Esophagus squamous epithelium (tissue), 5 donors: ENCODE measurements at places on chromosomes 7 and 10.

DNA sequence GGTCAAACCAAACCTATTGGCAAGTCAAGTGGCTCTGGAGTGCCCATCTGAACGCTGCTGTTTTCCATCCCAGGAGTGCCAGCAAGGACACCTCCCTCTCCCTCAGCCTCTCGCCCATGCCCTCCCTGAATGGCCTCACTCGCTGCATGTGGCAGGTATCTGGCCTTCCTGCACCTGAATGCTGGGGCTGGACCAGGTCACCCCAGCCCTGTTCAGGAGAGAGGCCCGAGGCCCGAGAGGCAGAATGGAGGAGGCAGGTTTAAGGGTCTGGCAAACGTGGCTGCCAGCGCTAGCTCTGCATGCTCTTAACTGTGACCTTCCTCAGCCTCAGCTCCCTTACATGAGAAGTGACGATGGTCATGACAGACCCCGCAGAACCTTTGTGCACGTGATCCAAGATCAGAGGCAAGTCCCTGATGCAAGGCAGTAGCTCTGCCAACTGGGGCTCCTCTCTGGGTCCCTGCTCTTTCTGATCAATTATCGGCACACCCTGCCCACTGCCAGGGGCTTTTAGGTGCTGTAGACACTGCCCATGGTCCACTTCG is 295.7 kb upstream of the ZMIZ1 start:
- no peak for DNase-seq

DNA sequence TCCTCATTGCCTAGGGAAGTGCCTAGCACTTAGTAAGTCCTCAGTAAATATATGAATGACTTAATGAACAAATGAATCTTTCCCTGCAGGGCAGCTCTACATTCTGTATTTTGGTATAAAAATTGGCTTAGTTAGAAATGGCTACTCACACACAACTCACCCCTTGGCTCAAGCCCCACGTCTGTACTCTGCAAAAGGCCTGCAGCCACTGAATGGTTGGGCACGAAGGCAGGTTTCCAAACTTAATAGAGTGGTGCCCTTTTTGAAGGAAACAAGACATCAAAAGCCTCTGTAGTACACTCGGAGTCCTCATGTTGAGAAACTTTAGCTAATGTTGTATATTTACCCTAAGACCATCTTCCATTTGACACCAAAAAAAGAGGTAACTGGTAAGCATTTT is 36.6 kb downstream of the CRHR2 start:
- DNase-seq, result no peak

DNA sequence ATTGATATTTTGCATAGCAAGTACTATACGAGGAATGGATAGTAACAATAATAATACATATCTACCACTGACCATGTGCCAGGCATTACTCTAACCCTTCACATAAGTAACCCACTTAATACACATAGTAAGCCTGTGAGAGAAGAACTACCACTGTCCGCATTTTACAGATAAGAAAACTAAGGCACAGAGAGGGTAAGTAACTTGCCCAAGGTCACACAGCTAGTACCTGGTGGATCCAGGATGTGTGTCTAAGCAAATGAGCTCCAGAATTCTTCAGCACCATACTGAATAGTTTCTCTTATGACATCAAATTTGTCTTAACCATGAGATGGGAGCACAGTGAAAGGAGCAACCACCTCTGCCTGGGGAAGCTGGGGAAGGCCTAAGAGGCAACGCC is 10.2 kb downstream of the CRTAC1 start:
- DNase-seq, result no peak

DNA sequence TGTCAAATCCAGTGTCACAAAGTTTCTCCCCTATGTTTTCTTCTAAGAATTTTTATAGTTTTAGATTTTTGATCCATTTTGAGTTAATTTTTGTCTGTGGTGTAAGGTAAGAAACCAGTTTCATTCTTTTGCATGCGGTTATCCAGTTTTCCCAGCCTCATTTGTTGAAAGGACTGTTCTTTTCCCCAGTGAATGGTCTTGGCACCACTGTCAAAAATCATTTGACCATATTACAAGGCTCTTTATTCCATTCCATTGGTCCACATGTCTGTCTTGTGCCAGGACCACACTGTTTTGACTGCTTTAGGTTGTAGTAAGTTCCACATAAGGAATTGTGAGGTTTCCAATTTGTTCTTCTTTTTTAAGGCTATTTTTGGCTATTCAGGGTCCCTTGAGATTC is 64.0 kb downstream of the INPP5A start:
- DNase-seq, result no peak

DNA sequence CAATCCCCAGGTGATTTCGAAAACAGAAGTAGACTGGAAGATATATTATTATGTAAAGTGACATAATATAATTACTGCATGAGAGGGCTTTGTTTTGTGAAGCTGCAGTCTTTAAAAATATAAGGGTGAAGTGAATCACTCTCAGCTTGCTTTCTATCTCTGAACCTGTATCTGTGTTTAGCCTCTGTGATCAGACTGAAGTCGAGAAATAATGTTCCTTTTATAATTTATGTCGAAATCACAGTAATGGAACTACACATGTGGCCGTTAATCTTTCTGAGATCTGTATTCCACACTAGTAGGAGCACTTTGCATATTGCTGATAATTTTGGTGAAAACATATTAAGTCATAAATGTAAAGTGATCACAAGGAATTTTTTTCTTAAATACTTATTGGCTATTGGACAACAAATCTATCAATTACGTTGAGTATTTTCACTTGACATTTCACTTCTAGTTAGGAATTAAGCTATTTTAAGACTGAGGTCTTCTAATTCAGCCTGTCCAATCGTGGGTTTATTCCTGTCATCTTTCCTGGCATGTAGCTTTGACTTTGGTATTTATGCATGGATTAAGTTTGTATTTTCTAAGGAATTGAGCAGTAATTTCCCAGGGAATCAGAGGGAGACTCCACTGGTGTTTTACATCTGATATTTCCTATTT is 268.2 kb upstream of the POT1 start:
- no peak for DNase-seq

DNA sequence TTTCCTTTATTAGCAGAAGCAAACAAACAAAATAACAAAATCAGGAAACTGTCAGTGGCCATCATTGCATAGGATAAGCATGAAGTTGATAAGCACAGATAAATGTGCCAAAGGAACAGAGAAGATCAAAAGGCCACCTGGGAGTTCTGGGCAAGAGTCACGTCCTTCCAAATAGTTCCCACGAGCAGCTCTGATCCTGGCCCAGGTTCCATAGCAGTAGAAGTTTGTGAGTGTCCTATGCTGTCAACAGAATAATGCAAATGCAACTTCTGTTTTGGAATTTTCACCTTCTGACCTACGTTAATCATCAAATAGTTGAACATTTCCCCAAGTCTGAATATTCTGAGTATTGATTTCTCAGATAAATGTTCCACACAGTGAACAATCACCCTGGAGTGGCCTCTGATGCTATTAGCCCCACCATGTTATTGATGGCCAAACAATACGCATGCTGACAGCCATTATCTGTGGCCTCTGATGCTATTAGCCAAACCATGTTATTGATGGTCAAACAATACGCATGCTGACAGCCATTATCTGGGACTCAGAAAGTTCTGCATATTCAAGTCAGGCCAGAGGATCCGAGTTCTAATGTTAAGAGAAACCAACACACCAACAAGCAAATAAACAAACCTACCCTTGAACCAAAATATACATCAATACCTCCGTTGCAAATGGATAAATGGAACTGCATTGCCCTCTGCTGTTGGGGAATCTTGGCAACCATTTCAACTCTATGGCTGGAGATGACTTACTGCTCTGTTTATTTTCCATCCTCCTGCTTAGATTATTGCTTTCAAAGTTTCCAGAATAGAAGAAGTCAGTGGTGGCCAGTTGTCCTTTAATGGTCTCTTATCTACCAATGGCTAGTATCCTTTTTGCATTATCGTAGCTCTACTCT is 63.3 kb downstream of the MRC1 start:
- DNase-seq, result no peak

DNA sequence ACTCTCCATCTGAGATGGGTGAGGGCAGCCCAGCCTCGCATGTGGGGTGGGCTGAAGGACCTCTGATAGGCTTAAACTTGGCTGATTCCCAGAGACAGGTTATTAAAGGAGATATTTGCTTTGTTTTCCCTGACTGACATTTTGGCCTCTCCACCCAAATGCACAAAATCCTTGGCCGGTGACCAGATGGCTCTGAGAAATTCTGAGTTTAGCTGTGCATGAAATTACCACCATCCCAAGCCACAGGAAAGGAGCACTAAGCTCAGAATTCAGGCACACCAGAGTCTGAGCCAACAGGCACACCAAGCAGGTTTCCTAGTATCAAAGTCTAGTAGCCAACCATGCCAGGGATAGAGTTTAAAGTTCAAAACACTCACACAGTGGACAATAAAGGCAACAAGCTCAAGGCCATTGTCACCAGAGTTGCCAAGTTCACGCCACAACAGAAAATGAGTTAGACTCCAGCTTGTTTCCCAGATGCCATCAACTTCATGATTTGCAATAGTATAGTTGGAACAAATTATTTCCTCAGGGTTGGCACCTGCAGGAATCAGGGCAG is 387.6 kb downstream of the KCNMA1 start:
- no peak for DNase-seq

DNA sequence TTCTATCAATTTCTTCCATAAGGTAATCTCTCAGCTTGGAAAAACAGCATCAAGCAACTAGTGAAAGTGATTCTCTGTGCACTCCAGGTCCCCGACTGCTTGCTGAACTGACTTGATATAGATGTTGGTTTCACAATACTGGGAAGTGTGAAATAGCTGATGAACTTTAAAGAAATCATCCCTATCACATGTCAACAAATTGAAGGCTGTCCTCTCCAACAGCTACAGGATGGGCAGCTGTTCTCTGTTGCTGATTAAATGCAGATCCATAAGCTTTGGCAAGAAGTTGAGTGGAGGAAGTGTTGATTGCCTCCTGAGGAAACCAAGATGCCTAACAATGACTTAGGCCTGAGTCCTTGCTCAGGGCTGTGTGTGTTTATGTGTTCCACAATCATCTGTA is 130.4 kb upstream of the GDF10 start:
- no peak for DNase-seq

- no peak for DNase-seq
Observed at GRCh38 chr10:102501201-102502028, 1.1 kb downstream of the ACTR1A start.

DNA sequence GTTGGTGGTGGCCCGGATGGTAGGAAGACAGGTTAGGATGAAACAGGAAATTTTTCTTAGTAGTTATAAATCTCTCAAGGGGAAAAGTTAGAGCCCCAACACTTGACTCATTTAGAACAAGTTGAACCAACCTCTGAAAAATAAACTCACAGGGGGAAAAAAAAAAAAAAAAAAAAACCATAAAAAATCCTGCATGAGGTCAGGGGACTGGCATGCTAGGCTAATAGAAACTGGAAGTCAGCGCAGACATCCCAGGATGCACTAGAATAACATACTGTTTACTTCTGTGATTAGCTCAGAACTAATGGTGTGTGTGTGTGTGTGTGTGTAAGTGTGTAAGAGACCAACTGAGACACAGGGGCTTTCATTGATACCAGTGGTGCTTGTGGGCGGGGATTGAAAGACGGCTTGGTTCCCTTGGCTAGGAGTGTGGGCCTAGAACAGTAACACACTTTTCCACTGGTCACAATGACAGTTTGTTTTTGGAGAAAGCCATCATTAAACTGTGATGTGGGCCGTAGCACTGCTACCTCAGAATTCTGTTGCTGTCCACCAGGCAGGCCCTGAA is 491.6 kb upstream of the GALNT17 start:
- DNase-seq, result no peak

DNA sequence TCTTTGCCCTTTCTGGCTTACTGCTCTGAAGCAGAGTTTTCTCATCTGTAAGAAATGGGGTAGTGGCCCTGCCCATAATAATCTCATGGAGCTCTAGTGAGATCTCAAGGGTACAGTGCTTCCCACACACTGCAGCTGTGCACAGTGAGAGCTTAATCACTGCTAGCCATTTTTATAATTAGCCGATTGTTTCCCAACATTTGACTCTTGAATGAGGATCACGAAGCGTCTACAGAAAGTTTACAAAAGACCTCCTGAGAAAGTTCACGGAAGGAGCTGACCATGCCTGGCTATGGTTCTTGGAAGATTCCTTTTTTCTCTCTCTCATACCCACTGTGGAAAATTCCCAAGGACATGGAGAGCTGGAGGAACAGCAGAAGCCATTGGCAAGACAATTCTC is 70.4 kb downstream of the FAM171A1 start:
- no peak for DNase-seq

DNA sequence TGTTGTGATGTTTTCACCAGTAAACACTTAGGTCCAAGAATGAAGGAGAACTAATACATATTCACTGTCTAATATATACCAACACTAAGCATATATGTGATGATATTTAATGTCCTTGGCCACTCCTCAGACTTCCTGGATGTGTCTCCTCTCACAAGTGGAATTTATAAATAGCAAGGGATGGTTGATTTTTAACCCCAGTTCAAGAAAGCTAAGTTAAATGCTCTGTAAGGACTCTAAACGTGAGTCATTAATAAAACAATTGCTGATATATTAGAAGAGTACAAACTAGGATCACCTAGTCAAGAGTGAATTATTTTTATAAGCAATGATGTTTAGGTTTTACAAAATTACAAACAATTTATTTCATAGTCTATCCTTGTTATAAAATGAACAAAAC is 355.9 kb upstream of the TMEM229A start:
- DNase-seq, result no peak

- DNase-seq, result no peak
Observed at GRCh38 chr7:152103691-152104090, 78.2 kb downstream of the GALNT11 start.

- DNase-seq, result no peak
Observed at GRCh38 chr7:78746301-78746700, 707.2 kb downstream of the MAGI2 start.

- no peak for DNase-seq
Observed at GRCh38 chr10:88920198-88920597, 32.4 kb downstream of the ACTA2 start.

DNA sequence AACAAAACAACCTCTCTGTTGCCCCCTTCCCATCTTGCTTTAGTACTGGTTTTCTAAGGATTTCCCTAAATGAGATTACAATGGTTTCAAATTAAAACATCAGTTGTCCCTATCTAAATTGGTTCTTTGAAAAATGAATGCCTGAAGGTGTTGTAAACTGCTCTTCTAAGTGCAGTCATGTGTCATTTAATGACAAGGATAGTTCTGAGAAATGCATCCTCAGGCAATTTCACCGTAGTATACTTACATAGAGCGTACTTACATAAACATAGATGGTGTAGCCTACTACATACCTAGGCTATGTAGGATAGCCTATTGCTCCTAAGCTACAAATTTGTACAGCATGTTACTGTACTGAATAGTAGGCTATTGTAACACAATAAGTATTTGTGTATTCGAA is 278.1 kb downstream of the MAGI2 start:
- DNase-seq, result no peak

GRCh38 chr10:86727470-86727869 is 28.9 kb upstream of the BMPR1A start:
- no peak for DNase-seq

GRCh38 chr7:1550005-1550845 is 5.8 kb downstream of the TMEM184A start:
- DNase-seq, result no peak
